ENCODE measurements at places on chromosomes 2 and 18.

DNA sequence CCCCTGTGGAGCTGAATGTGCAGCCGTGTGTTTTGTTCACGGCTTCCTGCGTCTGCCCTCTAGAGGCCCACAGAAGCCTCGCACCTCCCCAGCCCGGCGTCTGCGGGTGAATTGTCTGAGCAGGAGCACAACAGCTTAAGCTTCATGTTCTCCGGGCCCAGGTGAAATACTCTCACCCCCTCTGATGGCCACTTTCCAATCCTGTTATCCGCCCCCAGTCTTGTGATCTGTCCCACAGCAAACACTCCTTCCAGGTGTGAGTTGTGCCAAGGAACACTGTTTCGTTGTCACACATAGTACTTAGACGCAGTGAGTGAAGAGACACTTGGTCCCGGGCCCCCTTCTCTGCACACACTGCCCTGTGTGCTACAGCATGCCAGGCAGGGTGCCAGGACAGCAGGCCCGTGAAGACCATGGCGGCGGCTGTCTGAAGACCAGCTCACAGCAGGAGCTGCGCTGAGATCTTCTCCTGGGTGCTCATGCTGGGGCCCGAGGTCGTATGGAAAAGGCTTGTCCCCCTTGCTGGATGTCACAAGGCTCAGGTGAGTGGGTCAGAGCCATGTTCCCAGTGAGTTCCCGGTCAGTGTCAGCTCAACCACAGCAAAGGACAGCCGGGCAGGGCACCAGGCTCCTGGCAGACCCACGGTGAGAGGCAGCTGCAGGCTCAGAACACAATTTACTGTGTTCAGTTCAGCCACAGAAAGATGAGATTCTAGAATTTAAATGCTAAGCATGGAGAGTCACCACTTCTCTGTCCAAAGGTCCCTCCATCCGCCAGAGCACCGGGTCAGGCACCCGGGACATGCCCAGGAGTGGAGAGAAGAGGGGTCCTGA is 6.8 kb upstream of the PXDN start:
- peak overlapping the region; percentile 69 for H3K27ac ChIP-seq
- peak; percentile 45 for DNase-seq
- peaks cover 2% of the 10 kb centered on the region for H3K4me1 ChIP-seq
- H3K27me3 ChIP-seq: peaks cover 50% of the 10 kb centered on the region
- peak overlapping the region; percentile 45 for H3K4me3 ChIP-seq

DNA sequence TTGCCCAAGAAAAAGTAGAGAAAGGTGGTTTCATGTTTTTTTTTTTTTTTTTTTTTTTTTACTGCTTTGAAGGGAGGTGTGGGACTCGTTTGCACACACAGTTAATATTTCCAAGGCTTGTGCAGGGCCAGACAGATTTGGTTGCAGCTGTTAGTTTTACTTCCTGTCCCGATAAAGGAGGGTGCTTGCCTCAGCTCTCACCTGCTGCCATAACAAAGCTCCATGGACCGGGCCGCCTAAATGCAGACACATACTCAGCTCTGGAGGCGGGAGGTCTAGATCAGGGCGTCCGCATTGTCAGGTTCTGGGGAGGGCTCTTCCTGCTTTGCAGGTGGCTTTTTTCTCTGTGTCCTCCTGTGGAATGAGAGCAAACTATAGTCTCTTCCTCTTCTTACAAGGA is 69.9 kb downstream of the ODC1 start:
- peaks cover 5% of the 10 kb centered on the region for H3K4me1 ChIP-seq
- no peak overlapping the region for H3K4me3 ChIP-seq
- H3K27me3 ChIP-seq: peaks cover 9% of the 10 kb centered on the region
- H3K36me3 ChIP-seq: no peaks in the 10 kb centered on the region

GRCh38 chr2:101382442-101382841 is 4.9 kb downstream of the CREG2 start:
- peaks cover 54% of the 10 kb centered on the region for H3K27me3 ChIP-seq
- DNase-seq: no peak

DNA sequence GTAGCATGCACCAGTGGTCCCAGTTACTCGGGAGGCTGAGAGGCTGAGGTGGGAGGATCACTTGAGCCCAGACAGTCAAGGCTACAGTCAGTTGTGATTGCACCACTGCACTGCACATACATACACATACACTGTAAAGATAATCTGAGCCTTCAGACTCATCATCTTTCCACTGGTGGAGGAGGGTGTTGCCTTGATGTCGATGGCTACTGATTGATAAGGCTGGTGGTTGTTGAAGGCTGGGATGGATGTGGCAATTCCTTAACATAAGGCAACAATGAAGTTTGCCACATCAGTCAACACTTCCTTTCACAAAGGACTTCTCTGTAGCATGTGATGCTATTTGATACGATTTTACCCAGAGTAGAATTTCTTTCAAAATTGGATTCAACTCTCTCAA is 118.8 kb downstream of the IKZF2 start:
- H3K27me3 ChIP-seq: no peaks in the 10 kb centered on the region
- peaks cover 2% of the 10 kb centered on the region for H3K36me3 ChIP-seq
- no peak overlapping the region for H3K27ac ChIP-seq
- H3K4me1 ChIP-seq: no peaks in the 10 kb centered on the region

GRCh38 chr2:219437141-219437540 is 2.5 kb downstream of the SPEG start:
- no peak for DNase-seq
- H3K4me1 ChIP-seq: peaks cover 8% of the 10 kb centered on the region
- no peak overlapping the region for H3K27ac ChIP-seq
- H3K36me3 ChIP-seq: no peaks in the 10 kb centered on the region

DNA sequence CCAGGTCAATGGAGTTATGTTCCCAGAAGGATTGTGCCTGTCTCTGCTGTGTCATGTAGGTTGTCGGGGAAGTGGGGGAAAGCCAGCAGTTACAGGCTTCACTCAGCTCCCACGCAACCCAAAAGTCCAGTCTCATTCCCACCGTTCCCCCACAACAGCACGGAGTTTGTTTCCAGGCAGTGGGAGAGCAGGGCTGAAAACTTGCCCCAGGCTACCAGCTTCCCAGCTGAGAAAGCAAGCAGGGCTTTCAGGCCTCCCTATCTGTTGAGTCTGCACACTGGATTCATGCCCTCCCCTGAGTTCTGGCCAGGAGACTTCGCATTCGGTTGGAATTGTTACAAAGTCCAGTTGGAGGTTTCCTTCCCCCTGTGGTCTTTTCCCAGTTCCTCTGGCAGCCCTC is 76.3 kb downstream of the TMX3 start:
- no peaks in the 10 kb centered on the region for H3K36me3 ChIP-seq
- H3K4me1 ChIP-seq: no peaks in the 10 kb centered on the region
- H3K27ac ChIP-seq: no peak overlapping the region
- no peaks in the 10 kb centered on the region for H3K27me3 ChIP-seq

- no peaks in the 10 kb centered on the region for H3K27me3 ChIP-seq
- H3K27ac ChIP-seq: peak overlapping the region; percentile 1
- peaks cover 6% of the 10 kb centered on the region for H3K4me1 ChIP-seq
- DNase-seq: no peak
- peaks cover 11% of the 10 kb centered on the region for H3K36me3 ChIP-seq
These were observed 67.7 kb downstream of the DNMT3A start for GRCh38 chr2:25273985-25274535.

DNA sequence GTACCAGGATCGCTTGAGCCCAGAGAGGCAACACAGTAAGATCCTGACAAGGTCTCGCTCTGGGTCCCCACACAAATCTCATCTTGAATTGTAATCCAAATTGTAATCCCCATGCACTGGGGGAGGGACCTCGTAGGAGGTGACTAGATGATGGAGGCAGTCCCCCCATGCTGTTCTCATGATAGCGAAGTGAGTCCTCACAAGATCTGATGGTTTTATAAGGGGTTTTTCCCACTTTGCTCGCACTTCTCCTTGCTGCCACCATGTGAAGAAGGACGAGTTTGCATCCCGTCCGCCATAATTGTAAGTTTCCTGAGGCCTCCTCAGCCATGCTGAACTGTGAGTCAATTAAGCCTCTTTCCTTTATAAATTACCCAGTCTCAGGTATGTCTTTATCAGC is 46.0 kb upstream of the SERTAD2 start:
- DNase-seq: no peak
- H3K4me1 ChIP-seq: peaks cover 20% of the 10 kb centered on the region
- no peak overlapping the region for H3K27ac ChIP-seq
- no peaks in the 10 kb centered on the region for H3K36me3 ChIP-seq
- H3K27me3 ChIP-seq: no peaks in the 10 kb centered on the region

- peaks cover 14% of the 10 kb centered on the region for H3K27me3 ChIP-seq
- DNase-seq: no peak
- peaks cover 5% of the 10 kb centered on the region for H3K4me1 ChIP-seq
These were observed 269.3 kb downstream of the TNS1 start for GRCh38 chr2:217733461-217733860.

GRCh38 chr18:57081899-57082298 is 65.0 kb upstream of the BOD1L2 start:
- peaks cover 2% of the 10 kb centered on the region for H3K36me3 ChIP-seq
- no peak overlapping the region for H3K27ac ChIP-seq
- H3K4me3 ChIP-seq: no peak overlapping the region
- DNase-seq: no peak

All from progenitor cell of endocrine pancreas (in vitro differentiated cells).